GM10248 (cell line): ENCODE measurements at places on chromosomes 4 and X.

- DNase-seq = no peak
These were observed 377.2 kb upstream of the ANXA10 start for GRCh38 chr4:167715176-167715575.

GRCh38 chr4:178068136-178068535 is 625.9 kb upstream of the AGA start:
- no peak for DNase-seq

DNA sequence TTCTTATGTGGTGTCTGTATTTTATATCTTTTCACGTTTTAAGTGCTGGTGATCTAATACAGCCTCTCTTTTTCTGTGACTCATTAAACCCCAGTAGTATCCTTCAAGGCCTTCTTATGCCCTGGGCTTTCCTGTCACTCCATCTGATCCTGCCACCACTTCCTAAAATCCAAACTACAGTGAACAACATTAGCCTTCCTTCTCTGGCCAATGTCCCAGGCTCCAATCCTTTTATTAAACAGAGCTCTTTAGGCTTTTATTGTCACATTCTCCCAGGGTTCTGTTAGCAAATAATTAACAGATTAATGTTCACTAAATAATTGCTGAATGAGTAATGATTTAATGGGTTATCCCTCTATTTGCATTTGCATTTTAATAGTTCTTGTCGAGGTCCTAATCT is 47.9 kb upstream of the ITM2A start:
- DNase-seq = no peak

- no peak for DNase-seq
These were observed 342.3 kb upstream of the GALNT7 start for GRCh38 chr4:172826346-172826745.

DNA sequence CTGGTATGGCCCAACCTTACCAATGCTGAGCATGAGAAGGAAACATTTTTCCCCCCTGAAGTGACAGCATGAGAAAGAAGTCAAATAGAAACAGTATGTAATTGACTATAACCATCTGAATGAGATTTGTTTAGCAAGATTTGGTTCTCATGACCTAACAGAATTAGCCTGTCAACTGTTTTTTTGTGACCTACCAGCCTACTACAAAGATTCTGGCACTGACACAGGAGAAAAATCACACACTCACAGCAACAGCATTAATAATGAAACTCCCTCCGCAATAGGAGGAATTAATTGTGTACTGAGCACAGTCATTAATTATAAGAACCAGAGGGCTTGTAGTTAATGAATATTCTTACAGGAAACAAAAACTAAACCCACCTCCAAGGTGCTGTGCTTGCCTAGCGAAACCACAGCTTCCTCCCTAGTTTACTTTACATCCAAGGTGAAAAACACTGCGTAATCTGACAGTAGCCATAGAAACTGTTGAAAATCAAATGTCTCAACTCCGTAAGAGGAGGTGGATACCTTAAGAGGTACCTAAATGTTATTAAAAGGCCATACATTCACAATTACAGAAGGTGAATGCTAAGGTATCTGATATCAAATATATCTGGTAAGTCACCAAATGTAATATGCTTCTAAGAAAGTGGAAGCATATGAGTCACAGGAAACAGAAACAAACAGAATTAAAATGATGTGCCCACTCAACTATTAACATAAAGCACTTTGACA is 34.9 kb downstream of the MMRN1 start:
- DNase-seq = no peak

DNA sequence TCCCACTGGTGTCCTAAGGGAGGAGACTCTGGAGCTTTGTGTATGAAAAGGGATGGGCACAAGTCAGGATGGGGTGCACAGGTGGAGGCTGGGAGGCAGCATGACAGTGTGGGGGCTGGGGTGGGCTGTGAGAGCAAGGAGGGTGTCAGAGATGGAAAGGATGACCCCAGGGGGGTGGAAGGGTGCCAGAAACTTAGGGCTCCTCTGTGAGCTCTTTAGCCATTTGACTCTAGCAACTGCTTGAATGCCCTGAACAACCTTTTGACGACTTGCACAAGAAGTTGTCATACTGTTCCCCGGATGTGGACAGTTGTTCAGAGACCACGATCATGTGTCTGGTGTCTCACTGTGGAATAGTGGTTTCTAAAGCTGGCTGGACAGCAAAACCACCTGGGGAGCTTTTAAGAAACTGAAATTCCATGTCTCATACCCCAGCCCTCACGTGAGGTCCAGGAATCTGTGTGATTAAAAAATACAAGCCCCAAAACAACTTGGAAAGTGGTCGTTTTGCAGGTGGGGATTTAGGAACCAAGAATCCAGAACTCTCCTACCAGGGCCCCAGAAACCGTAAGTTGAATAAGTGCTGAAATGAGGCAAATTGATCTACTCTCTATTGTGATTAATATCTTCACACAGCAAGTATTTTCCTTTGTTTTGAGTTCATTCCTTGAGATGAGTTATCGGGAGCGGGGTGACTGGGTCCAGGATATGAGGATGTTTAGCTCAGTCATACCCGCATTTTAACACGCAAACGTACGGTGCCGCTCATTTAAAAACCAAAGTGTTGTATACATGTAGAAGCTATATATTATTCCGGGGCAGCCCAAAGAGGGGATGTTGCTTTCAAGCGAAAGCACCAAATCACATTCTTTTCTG is 3.4 kb downstream of the RHOH start:
- DNase-seq = peak; percentile 43

DNA sequence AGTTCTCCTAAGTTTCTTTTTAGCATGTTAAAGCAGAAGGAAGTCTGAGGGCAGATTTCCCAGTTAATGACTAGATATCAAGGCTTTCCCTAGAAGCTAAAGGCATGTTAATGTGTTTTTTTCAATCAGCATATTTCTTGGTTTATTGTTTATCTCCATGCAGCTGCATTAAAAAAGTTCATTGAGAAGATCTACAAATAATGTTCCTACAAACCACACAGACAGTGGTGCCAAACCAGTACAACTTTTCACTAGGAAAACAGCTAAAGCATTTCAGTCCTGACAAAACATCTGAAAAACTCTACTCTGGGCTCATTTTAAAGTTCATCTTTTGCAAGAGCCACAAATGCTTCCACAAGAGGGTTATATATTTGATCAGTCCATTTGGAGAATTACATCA is 320.0 kb downstream of the ADGRL3 start:
- no peak for DNase-seq

GRCh38 chrX:77693594-77693993 is 92.4 kb downstream of the ATRX start:
- DNase-seq = peak; percentile 5

- DNase-seq = no peak
These were observed 431.6 kb downstream of the INPP4B start for GRCh38 chr4:142414366-142414990.

DNA sequence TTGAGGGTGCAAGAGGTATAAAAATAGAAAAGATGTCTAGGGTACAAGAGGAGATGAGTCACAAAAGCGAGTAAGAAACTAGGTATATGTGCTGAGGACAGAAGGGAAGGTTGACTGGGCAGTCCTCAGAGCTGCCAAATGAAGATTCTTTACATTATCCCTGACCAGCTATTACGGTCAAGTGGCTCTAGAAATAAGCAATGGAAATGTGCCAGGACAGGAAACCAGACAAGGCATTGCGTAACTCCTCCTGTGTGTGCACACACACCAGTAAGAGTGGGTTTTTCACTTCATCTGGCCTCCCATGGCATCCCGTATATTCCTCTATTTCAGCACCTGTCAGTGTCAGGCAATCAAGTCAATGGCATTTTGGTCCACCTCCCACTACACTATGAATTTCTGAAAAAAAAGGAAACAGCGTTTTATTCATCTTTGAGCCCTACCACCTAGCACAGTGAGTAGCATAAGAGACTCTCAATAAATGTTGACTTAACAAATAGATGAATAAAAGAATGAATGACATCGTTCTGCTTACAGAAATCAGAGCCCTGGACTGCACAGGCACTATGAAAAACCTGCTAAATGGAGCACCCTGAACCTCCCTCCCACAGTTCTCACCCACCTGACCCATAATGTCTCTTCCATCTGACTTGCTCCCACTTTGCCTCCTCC is 62.6 kb upstream of the KLF3 start:
- no peak for DNase-seq

DNA sequence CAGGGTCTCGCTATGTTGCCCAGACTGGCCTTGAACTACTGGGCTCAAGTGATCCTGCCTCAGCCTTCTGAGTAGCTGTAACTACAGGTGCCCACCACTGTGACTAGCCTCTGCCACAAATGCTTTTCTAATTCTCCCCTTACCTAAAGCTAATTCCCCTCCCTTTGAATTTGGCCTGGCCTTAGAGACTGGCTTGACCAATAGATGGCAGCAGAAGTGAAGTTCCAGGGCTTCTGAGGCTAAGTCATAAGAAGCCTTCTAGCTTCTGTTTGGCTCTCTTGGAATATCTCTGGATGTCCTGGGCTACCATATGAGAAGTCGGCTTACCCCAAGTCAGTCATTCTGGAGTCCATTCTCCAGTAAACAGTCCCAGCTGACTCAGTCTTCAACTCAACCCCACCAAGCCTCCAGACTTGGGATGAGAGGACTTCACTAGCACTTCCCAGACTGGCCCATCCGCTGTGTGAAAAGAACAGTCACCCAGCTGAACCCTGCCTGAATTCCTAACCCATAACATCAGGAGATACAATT is 61.0 kb downstream of the HPRT1 start:
- DNase-seq = peak; percentile 42

- no peak for DNase-seq
These were observed 194.2 kb downstream of the MAD2L1 start for GRCh38 chr4:119872371-119873016.

DNA sequence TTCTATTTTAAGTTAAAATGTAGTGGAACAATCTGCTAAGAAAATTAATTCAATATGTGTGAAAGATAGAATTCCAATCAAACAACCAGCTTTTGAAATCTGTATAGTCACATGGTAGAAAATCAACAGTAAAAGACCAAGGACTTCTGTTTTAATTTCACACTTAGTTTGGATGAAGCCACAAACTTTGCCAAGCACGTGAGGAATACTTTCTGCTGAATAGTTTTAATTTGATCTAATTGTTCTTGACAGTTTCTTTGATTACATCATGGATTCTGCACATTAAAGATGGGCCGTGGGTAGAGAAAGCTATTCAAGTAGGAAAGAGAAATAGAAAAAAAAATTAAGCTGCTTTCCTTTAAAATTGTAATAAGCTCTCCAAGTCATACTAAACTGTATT is 137.9 kb upstream of the FAM241A start:
- no peak for DNase-seq

DNA sequence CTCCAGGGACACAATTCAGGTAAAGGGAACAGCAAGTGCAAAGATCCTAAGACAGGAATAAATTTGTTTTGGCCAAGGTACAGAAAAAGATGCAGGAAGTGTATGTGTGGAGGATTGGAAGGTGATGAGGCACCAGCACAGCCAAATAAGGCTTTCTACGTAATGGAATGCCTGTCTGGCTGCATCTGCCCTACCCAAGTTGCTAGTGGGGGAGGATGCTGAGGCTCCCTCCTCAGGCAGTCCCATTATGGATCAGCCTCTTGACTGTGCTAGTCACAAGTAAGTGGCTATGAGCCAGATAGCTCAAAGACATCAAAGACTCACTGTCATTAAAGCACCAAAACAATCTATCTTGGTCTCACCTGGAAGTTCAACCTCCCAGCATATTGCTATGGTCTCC is 300.9 kb upstream of the FAT4 start:
- no peak for DNase-seq

DNA sequence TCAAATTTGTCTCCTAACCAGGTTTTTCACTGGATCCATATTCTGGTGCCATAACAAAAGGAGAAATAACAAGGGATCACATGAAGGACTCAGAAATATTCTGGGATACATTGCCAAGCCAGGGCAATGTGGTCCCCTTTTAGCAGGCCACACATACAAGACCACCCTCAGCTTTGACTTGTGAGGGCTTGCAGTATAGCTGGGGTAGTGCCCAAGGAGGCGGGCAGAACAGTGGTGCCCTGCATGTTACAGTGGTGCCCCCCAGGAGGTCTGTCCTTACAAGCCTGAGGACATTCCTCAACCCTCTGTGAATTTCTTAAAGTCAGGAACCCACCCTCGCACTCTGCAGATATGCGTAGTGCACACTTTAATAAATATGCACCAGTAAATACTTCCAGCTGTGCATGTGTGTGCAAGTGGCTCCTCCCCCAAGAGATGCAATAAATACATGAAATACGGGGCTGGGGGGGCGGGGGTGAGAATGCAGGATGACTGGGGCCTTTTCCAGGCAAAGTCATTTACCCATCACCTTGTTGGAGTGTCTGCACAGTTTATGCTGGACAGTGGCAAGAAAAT is 34.4 kb upstream of the TBL1X start:
- DNase-seq = no peak

- DNase-seq = no peak
These were observed 3.7 kb downstream of the PTCHD1 start for GRCh38 chrX:23338334-23338733.

- DNase-seq = no peak
These were observed 51.7 kb upstream of the GPM6B start for GRCh38 chrX:13868591-13868990.

- no peak for DNase-seq
These were observed 4.2 kb downstream of the TCEAL6 start for GRCh38 chrX:102138064-102138463.

- no peak for DNase-seq
These were observed 25.4 kb upstream of the TBC1D9 start for GRCh38 chr4:140781596-140781995.

DNA sequence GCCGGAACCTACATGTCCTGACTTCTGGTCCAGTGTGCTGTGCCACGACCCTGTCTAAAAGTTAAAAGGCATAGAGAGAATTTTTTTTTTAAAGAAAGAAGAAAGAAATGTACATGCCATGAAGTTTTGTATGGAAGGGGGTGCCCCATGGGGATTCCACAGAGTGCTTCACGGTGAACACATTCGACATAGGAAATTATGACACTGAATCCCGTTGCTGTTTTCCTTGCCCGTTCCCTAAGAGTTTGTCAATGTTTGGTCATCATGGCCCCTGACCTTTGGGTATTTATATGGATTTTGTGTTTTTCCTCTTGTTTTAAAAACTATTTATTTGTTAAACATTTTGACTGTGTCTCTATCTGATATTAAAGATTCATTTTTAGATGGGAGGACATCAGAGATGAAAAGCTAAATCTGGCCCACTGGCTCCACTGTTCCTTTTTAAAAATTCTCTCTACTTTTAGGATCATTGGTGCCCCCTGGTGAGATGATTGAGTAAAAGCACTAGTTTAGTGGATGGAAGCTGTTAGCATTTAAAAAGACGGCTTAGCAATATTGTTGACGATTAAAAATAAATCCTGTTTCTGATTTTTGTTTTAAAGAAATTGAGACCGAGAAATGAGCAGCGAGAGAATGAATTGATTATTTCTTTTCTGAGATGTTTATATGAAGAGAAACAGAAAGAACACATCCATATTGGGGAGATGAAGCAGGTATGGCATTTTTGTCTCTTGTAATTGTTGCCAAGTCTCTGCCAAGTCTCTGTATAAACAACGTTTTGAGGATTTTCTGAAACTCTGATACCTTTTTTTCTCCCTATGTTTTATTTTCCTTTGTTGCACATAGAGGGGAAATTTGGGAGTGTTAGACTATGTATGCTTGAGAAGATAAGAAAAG is 75.0 kb downstream of the PTTG2 start:
- DNase-seq = peak; percentile 70

DNA sequence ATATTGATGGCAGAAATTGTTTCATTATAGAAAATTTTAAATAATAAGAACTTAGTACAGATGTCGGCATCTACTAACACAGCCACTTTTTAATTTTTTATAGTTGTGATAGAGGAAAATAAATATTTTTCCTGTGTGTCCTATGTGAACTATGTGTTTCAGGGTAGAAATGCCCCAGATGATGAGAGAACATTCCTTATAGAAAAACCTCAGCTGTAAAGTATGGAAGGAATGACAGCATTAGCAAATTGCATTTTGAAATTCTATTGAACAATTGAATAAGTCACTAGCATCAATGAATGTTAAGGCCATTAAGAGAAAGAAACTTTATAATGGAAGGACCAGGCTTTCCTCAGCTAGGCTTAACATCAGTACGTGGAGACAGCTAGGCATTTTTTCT is 149.2 kb downstream of the CFAP299 start:
- DNase-seq = no peak
